Body of pancreas (tissue), 4 donors: ENCODE measurements at places on chromosomes 13 and 19.

- DNase-seq, result no peak
These were observed 8.0 kb upstream of the MYO1F start for GRCh38 chr19:8584965-8585893.

DNA sequence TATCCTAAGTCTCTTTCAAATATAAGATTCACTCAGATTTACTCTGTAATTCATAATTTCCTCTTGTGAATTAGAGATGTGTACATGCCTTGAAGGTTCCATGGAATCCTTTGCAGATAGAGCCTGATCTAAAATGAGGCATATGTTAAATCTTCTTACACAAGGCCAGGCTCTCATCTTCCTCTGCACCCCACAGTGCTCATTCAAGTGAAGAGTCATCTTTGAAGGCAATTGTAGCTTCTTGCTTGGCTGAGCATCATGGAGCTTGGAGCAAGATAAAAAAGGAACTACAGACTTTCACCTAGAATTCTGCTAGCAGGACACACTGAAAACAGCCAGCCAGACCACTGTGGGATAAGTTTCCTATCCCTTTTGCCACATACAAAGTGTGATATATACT lies 566.4 kb downstream of the PCDH9 start:
- no peak for DNase-seq

- DNase-seq, result no peak
These were observed 601 bp downstream of the SLC46A3 start for GRCh38 chr13:28718196-28718542.

- no peak for DNase-seq
These were observed 118.6 kb upstream of the ZNF536 start for GRCh38 chr19:30253581-30253996.

DNA sequence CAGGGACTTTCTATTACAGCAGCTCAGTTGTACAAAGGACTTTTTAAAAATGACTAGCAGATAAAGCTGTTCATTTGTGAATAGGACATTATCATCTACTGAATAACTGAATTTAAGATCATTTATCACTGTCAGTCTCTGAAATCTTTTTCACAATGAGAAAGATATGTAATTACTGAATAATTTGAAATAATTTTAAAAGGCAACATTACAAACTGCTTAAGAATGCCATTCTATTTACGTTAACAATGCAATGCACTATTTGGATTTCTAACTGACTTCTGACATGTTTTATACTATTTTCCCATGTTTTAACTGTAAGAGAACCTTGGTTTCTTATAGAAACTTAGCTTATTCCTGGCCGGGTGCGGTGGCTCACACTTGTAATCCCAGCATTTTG lies 2033.0 kb upstream of the PCDH20 start:
- no peak for DNase-seq

GRCh38 chr13:21326155-21327031 lies 132.7 kb downstream of the ZDHHC20 start:
- no peak for DNase-seq

GRCh38 chr13:26386026-26386425 lies 132.1 kb downstream of the CDK8 start:
- no peak for DNase-seq

DNA sequence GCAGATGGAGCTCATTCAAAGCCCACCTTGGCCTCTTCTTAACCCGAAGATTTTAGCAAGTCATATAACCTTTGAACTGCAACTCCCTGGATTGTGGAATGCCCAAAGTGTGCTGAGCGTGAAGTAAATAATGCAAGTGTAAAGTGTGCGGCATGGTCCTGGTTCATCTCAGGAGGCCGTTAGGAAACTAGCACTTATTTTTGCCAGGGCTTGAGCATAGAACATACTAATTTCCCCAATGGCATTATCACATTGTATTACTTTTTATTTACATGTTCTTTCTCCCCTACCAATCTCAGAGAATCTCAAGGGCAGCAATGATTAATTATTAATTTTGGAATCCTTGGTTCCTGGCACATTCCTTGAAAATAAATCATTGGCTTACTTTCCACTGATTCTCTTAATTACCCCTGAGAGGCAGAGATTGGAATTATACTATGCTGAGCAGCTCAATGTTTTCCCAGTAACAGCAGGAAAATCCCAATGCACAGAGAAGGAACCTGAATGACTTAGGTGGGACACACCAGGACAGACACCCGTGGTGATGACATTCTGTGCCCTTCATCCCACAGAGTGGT lies 128.8 kb upstream of the GJB6 start:
- DNase-seq, result no peak

- peak; percentile 82 for DNase-seq
These were observed 1.9 kb downstream of the RAB11B start for GRCh38 chr19:8392017-8392591.

DNA sequence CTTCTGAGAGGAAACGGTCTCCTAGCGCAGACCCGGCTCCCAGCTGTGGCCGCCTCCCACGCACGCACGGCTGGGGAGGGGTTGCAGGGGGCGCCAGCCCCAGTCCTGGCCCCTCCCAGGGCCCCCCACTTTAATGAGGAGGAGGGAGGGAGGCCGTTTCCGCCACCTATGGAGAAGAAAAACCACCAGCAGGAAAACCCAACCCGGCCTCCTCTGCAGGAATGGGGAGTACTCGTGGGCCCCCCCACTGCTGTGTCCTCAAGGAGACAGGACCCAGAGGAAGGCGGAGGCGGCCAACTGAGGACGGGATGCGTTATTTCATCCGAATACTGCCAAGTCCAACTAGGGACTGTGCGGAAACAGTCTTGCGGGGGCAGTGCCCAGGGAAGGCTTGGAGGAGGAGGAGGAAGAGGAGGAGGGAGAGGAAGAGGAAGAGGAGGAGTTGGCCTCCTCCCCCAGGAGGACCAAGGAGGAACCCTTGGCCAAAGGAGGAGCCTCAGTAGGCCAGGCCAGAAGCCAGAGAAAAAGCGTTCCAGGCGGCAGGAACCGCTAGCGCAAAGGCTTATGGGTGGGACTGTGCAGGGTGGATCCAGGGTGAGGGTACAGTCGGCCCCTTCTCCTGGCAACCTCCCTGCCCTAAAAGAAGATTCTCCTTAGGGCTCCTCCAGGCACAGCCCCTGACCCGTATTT lies 3.9 kb upstream of the SSBP4 start:
- peak; percentile 62 for DNase-seq

DNA sequence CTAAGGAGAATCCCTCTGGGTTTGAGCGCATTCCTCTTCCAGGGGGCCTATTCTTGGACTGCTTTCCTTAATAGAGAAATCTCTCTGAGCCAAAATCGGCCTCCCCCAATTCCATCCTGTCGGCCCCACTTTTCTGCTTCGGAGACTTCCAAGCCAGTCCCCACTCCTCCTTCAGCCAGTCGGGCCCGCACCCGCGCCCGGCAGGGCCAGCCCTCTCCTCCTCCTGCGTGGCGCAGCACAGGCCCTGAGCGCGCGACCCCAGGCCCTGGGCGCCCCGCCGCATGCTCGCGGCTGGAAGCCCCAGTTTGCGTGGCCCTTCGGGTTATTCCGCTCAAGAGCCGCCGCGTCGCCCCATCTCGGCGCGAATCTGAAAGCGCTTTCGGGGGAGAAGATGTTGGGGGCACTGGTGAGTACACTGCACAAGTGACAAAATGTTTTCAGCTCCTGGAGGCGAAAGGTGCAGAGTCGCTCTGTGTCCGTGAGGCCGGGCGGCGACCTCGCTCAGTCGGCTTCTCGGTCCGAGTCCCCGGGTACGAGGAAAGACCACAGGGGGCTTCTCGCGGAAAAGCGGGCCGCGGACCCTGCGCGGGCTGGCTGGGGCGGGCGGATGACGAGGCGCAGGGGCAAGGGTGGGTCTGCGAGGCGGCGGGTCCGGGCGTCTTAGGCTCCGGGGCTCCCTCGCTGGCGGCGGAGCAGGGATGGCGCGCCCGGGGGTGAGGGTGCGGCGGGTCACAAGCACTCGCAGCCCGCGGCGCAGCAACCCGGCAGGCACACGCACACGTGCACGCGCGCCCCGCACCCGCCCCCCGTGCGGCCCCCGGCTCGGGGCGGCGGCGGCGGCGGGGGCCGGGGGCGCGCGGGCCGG lies at the start of gene IL17D:
Gene IL17D, plus strand, starts transcription at position 785 of the 865 bp plus-strand sequence. CDS start 303 bp downstream, outside the sequence.
- peak; percentile 32 for DNase-seq

- DNase-seq, result no peak
These were observed 13.9 kb downstream of the VSTM2B start for GRCh38 chr19:29539670-29540069.

GRCh38 chr13:77391475-77391874 lies 64.6 kb upstream of the MYCBP2 start:
- DNase-seq, result no peak

DNA sequence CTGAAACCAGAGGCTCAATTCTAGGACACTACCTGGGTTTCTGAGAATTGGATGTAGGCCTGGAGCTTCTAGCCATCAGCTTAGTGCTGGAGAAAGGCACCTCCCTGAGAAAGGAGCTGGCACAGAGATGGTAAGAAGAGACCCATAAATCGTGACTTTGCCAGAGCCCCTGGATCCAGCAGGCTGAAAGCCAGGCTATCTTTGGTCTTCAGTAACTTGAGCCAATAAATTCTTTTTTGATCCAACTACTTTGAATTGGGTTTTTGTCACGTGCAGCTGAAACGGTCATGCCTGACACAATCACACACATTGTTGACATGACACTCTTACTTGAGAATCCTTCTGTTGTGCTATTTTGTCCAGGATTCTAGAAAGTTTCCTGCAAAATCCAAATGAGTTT lies 103.4 kb downstream of the LHFPL6 start:
- DNase-seq, result no peak
